SW480 (cell line): ENCODE measurements at places on chromosomes 2 and 18.

DNA sequence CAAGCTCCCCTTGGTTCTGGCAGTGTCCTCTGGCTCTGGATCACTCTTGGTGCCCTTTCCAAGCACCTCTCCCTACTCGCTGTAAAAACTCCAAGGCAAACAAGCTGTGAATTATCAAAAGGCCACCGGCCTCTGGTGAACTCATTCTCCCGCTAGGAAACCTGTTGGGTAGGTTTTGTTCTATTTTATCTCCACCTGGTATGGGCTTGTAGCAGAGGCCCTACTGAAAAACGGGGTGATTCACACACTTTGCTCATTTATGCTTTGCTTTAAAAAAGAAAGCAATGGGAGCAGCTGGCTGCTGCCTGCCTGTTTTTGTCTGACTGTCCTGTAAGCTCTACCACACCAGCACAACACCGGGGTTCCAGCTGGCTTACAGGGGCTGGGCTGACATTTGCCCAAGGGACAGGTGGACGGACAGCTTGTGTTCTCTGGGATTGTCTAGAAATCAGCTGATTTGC, 56.8 kb downstream of the SH3BP4 start:
- DNase-seq = no peak

GRCh38 chr2:32427672-32428610, 71.1 kb downstream of the BIRC6 start:
- DNase-seq = no peak

DNA sequence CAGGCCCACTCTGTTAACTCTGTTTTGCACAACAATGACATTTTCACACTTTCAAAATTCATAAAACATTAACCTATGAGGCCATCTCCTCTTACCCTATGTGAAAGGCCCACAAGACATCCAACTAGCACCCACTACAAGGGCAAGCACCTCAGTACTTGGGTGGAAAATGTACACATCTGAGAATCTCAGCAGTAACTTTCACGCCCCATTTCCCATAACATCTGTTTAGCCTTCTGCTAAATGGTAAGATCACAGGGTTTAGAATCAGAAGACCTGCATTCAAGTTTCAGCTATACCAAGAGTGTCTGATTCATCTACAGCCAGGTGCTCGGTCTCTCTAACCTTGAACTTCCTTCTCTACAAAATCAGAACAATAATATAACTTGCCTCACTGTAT, 89.2 kb downstream of the SP100 start:
- no peak for DNase-seq

DNA sequence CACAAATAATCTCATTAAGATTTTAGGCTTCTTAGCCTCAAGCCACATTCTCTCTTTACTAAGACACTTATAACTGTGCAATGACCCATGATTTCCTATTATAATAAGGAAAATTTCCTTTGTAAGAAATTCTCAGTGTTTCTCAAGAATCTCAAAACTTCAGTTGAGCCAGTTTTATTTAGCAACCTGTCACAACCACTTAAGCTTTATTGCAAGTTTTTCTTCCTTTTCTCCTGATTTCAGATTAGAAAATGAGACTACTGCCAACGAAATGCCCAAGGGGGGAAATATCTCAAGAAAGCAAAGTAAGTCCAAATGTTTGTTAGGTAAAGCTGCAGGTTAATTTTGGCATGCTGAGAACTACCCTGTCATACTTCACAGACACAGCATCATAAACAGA, 178.5 kb downstream of the THADA start:
- DNase-seq = no peak

- no peak for DNase-seq
Measured at GRCh38 chr2:134758633-134759032, 39.8 kb upstream of the TMEM163 start.

DNA sequence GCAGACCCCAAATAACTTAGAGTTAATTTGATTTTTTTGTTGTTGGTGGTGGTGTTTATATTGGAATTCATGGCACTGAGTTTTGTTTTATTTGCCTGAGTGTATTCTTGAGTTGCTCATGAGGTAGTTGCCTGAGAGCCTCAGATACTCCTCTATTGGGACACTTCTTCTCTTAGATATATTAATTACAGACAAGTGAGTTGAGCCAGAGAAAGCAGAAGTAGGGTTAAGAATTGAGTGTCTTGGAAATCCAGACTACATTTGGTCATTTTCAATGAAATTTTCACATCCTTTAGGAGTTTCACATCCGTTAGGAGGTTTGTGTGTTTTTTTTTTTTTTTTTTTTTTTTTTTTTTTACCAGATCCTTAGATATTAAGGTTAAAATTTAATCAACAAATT, 29.0 kb downstream of the FMNL2 start:
- no peak for DNase-seq

- no peak for DNase-seq
Measured at GRCh38 chr2:61244694-61245093, 82.7 kb downstream of the C2orf74 start.
